ENCODE measurements at places on chromosomes 3 and 15.

DNA sequence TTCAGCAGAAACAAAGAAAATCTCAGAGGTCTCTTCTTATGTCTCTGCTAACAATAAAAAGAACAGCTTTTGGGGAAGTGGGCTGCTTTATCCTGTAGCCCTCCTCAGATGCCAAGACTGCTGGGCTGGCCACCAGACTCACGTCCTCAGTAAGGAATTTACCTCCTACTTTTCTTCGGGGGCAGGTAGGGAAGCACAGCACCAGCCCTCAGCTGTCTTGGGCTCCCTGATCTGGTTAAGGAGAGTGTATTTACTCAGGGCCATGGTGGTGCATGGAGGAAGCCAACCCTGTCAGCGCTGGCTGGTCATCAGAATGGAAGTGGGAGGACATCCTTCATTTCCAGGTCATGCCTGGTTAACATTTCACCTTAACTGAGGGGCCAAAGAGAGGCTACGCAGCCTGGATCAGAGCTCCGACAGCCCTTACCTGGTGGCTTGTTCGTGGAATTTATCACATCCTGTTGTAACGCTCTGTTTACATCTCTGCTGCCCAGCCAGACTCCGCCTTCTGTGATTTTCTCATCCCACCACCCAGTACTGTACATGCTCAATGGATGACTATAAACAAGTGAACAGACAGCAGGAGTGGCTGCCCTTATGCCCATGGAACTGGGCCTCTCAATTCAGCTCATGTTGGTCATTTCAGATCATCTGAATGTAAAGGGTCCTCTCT, 108.3 kb downstream of the IGF2BP2 start:
- no peak for DNase-seq

DNA sequence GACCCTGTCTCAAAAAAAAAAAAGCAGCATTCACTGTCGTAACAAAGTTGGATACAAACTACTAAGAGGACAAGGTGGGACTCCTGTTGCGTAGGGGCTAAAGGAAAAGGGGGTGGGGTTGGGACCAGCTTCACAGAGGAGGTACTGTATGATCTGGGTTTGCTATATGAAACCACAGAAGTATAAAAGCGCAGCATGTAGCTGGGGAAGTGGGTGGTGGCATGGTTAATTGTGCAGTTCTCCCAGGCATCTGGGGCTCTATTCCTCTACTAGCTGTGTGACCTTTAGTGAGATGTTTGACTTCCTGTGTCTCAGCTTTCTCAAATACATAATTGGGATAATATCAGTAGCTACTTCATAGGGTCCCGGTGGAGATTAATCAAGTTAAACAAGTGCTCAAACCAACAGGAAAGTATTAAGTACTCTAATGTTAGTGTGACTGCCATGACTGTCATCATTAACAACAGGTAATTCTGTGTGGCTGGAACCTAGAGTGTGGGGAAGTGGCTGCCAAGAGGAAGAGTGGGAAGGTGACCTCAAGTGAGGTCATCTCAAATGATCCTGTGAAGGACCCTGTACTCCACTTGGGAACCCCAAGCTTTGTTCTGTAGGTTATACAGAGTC, 11.5 kb downstream of the PARP16 start:
- DNase-seq: no peak

GRCh38 chr3:151213151-151213550, 10.1 kb upstream of the GPR171 start:
- no peak for DNase-seq

DNA sequence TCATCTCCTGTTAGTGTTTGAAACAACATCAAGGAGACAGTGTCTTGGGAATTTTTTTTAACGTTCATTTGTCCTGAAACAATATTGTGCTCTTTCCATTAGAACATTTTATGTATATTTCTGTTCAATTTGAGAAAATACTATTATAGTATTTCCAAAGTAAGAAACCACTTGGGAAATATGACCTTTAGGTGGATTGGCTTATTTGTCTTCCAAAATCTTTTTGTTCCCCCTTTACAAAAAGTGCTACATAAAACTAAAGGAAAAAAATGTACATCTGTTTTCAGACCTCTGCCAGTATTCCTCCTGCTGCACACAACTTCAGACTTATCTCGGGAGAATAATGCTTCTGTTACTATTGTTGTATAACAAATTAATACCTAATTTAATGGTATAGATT, 165.9 kb upstream of the AGTR1 start:
- DNase-seq: no peak

GRCh38 chr3:122907471-122907870, 112.6 kb downstream of the SLC49A4 start:
- DNase-seq: no peak

All from memory B cell (primary cell).